ENCODE measurements at places on chromosomes 13 and 19.

DNA sequence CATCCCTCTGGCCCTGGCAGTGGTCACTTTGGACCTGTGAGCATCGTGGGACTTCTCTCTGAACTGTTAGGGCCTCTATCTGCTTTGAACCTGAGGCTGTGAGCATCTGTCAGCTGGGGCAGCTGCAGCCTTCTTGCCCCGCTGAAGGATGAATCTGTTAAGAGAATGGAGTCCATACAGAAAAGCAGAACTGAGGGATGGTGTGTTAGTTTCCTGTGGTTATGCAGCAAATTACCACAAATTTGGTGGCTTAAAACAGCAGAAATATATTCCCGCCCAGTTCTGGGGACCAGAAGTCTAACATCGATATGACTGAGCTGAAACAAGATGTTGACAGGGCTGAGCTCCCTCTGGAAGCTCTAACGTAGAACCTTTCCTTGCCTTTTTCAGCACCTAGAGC lies 1.6 kb upstream of the ZNF497 start:
- DNase-seq: no peak

- no peak for DNase-seq
Observed at GRCh38 chr19:4322942-4323665, 15.5 kb downstream of the STAP2 start.

DNA sequence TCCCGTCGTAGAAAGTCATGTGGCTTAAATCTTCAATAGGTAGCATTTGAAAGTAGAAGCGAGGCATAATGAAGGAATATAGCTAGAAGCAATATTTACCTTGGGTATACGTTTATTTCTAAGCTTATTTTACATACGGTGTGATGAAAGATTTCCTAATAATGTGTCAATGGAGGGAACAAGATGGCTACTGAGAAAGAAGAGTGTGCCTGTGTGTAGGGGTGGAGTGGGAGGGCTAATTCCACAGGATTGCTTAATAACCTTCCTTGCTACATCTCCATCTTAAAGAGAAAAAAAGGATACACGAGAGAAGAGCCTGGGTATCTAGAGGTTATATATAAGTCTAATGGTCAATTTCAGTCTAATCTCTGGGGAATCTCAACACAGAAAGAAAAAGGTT lies 2.0 kb downstream of the SPART start:
- no peak for DNase-seq

DNA sequence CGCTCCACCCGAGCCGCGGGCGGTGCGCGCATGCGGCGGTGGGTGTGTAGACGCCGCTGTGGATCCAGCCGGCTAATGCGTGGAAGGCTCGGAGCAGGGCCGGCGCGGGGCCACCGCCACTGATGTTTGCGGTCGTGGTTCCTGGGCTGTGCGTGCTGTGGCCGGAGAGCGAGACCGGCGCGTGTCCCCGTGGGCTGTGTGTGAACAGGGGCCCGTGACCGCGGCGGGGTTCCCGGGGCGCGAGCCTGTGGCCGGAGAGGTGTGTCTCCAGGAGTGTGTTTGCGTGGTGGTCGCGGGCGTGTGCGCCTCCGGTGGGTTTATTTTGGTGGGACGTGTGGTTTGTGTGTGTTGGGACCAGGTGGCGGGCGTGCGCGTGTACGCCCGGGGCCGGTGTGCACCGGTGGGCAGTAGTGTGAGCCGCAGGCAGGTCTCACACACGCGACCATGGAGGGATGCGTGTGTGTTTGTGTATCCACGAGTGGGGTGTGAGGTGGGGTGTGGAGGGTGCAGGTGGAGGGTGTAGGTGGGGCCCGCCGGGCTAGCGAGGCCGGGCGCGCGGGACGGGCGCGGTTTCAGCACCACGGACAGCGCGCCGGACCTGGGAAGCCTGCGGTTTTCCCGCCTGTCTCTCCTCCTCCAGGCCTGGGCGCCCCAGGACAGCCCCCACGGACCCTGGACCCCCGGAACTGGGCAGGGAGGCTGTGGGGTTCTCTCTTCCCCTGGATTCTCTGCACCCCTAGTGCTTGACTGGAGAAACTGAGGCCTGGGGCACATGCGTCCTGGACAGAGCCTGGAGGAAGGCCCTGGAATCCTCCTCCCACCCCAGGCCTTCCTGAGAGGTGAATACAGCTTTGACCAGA lies 1.6 kb downstream of the HCN2 start:
- no peak for DNase-seq

- DNase-seq: no peak
Observed at GRCh38 chr13:76685938-76686337, 200.3 kb downstream of the KCTD12 start.

- DNase-seq: no peak
Observed at GRCh38 chr13:48602296-48603016, 51.3 kb upstream of the CYSLTR2 start.

GRCh38 chr13:76168661-76169060 lies 532.5 kb downstream of the LMO7 start:
- no peak for DNase-seq

DNA sequence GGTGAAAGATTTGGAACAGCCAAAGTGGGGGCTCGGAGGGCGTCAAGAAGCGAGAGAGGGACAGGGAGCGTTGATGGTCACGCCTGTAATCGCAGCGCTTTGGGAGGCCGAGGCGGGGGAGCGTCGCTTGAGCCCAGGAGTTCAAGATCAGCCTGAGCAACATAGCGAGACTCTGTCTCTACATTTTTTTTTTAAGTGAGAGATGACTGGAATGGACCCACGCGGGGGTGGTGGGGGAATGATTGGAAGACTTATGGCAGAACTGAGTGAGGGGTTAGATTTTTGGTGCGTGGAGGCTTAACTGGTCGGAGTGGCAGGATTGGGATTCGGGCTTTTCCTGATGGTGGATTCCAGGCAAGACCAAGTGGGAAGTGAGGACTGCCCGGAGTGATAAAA lies 725 bp downstream of the PSMD8 start:
- DNase-seq: no peak

DNA sequence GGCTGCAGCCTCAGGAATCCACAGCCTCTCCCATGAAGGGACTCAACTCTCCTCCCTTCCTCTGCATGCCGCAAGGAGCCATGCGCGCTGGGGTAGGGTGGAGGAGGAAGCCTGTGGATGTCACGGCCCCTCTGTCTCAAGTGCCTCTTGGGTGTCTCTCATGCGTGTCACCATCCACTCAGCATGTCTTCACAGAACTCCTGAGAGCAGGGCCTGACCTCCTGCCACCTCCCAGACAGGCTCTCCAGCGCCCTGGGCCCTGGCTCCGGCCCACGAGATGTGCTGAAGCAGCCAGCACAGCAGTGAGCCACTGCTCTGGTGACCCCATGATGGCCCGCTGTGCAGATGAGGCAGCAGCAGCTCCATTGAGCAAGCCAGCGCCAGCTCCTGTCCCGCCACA lies 25.9 kb upstream of the SPACA7 start:
- DNase-seq: no peak
